ENCODE measurements at places on chromosomes 2 and 18.

- DNase-seq: no peak
Measured at GRCh38 chr2:88602022-88602421, 25.2 kb downstream of the EIF2AK3 start.

- no peak for DNase-seq
Measured at GRCh38 chr18:49521216-49521835, 34.3 kb upstream of the C18orf32 start.

DNA sequence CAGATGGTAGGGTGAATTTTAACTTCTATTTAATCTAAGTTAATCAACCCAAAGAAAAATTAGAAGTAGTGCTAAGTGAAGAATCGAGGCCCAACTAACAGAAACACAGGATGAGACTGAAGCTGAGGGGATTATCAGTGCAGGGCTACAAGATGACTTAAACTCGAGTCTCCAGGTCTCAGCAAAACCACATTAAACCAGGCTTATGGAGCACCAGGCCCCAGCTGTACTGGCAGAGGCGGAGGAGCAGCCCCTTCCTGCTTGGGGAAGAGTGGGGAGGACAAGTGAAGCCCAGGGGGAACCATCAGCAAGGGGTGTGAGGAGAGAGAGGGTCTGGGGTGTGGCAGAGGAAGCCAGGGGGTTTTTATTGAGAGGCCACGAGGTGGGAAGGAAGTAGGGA, 135.9 kb upstream of the EPAS1 start:
- no peak for DNase-seq

GRCh38 chr2:63425079-63425416, 163.2 kb downstream of the WDPCP start:
- no peak for DNase-seq

- DNase-seq: no peak
Measured at GRCh38 chr2:104703669-104704068, 150.2 kb upstream of the POU3F3 start.

DNA sequence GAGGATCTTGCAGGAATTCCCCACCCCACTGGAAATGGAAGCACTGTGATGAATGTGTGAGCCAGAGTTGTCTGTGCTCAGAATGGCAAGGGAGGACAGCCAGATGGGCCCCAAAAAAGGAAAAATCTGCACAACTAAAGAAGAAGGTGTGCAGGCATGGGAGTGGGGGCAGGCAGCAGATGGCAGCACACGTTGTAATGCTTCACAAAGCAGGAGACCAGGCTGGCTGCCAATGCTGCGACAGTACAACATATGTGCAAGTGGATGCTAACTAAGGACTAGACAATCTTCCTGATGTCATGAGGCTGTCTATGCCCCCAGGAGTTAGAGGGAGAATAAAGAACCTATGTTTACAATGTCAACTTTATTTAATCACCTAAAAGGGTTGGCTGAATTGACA, 27.2 kb downstream of the ST6GAL2 start:
- no peak for DNase-seq

- DNase-seq: no peak
Measured at GRCh38 chr18:23701017-23701416, 11.8 kb downstream of the LAMA3 start.

DNA sequence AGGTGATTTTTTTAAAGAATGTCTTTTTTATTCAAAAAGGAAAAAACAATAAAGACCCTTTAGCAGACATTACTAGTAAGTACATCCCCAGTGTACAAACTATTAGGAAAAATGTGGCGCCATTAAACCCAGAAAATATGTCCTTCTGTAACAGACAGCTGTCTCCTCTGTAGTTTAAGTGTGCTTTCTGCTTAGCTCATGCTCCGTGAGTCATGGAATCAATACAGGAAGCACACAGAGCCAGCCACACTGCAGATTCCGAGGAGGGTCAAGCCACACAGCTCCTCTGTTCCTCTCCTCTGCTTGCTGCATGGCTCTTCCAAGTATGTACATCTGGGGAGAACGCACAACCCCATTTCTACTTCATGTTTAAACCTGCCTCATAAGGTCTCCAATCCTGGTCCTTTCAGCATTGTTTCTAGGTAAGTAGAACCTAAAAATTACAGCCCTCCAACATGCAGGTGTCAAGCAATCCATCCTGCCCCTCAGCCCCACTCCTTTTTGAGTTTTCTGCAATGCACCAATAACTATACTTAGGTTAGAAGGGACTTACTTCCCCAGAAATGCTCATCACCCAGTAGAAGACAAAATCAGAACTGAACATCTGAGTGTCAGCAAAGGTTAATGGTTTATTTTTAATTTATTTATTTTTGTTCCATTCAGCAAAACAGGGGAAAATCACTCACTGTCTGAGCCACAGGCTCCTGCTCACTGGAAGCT, 37.5 kb downstream of the ACVR1 start:
- DNase-seq: no peak

DNA sequence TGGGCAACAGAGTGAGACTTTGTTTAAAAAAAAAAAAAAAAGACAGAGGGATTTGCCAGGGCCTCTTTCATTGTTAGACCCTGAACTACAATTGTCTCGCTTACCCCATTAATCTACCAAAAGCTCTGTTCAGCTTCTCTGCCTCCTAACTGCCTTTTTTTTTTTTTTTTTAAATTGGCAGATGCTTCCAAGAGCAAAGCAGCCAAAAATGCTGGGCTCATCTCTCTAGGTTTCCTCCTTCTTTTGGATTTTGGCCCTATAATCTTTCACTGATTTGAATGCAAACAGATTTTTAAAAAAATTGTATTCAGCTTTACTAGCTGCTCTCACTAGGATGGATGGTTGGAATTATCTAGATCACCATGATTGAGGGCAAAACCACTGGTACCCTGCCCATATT, 33.2 kb upstream of the RAPGEF4 start:
- DNase-seq: no peak

DNA sequence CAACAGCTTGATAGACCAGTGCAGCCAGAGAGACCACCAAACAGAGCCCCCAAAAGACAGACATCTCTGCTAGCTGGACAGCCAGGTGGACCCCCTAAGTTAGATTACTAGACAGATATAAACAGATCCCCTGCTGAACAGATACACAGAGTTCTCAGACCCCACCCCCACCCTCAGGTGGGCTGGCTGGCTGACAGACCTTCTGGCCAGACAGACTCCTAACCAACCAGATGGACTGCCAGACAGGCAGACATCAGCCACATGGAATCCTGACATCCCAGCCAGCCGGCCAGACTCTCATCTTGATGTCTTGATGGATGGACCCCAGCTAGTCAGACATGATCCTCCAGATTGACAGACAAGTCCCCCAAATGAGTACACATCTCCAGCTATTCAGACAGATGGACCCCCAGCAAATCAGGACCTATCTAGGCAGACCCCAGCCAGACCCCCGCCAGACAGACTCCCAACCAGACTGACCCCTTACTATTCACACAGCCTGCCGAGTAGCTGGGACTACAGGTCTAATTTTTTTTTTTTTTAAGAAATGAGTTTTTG, 18.0 kb downstream of the PTPN18 start:
- DNase-seq: no peak

DNA sequence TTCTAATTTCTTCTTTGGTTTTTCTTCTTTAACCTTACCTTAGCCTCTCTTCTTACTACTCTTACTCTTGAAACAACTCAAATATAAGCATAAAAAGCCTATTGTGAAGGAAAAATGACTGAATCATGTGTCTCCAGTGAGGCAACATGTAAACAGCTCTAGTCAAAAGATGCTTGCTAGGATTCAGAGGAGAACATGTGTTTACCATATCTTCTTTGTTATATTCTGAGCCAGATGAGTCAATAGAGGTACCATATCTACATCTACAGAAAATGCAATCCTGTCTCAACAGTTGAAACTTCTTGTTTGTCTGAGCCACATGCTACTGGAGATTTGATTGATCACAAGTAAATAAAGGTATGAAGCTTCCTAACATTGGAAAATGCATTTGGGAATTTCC, 15.9 kb upstream of the FIGN start:
- no peak for DNase-seq

GRCh38 chr2:231664727-231665126, 43.6 kb upstream of the PTMA start:
- no peak for DNase-seq

DNA sequence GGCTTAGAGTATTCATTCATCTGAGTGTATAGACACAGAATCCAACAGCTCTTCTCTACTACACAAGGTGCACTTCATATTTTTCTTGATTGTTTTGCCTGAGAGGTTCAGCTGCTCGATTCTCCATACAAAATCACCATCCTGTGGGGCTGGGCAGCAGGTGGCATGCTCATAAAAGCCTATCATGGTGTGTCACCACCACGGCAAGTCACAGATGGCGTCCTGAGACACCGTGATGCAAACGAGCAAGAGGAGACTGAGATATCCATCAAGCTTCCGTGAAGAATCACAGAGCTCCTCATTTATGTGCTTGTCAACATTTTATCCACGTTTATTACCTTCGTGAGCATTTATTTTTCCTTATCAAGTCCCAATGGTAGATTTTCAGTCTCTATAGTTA, 22.4 kb upstream of the NRP2 start:
- DNase-seq: no peak

GRCh38 chr18:22551536-22552151, 133.9 kb upstream of the CTAGE1 start:
- no peak for DNase-seq

DNA sequence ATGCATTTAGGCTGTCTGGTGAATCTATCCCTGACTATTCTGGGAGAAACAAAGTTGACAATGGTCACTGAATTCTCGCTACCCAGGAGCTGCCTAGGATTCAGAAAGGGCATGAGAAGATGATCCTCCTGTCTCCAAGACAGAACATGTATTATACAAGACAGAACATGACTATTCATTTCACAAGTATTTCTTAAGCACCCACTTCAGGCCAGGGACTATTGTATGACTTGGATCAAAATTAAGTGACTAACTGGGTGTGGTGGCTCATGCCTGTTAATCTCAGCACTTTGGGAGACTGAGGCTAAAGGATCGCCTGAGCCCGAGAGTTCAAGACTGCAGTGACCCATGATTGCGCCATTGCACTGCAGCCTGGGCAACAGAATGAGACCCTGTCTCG, 235.8 kb upstream of the RAB12 start:
- no peak for DNase-seq

DNA sequence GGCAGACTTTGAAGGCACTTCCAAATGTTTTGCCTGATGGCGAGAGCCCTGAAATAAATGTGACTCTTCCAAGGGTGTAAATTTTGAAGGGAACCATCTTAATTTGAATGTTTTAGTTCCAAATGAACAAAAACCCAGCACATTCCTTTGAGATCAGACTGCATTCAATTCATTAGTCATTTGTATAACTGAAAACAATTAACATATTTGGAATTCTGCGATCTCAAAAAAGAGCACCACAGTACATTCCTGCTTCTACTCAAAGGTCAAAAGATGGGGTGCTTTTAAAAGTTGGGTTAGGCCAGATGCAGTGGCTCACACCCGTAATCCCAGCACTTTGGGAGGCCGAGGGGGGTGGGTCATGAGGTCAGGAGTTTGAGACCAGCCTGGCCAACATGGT, 38.2 kb upstream of the CHRNA1 start:
- no peak for DNase-seq

GRCh38 chr18:59795882-59796281, 98.7 kb upstream of the CCBE1 start:
- DNase-seq: no peak

- DNase-seq: no peak
Measured at GRCh38 chr2:216888081-216888480, 28.2 kb upstream of the TNP1 start.
